ENCODE measurements at places on chromosomes 3 and 15. TPM values are rescaled to one million over a fixed set of nuclear protein-coding genes. Genes with fewer than 3 reads are reported as not detected.

TM4SF18 gene
- 2.1 TPM for total RNA-seq

SLC22A14 gene
- total RNA-seq: 0.11 TPM

C15orf39 gene
- total RNA-seq: 22.3 TPM

DNA sequence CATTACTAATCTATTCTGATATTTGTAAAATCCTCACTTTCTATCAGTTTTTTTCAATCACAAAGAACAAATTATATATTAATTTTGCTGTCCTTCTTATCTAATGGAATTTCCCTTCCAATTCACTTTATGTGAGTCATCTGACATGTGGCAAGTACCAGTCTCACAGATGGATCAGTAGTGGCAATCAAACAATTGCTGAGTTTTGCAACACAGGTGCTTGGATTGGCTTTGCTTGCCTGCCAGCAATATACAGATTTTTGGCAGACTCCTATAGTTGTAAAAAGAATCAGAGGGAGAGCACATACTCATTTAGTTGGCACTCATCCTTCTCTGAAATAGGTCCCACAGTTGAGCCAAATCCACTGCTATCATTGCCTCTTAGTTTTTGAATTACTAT, 83.7 kb downstream of the BCHE start:
- H3K27me3 ChIP-seq: no peaks in the 10 kb centered on the region
- no peaks in the 10 kb centered on the region for H3K36me3 ChIP-seq
- no peak overlapping the region for H3K4me3 ChIP-seq

DNA sequence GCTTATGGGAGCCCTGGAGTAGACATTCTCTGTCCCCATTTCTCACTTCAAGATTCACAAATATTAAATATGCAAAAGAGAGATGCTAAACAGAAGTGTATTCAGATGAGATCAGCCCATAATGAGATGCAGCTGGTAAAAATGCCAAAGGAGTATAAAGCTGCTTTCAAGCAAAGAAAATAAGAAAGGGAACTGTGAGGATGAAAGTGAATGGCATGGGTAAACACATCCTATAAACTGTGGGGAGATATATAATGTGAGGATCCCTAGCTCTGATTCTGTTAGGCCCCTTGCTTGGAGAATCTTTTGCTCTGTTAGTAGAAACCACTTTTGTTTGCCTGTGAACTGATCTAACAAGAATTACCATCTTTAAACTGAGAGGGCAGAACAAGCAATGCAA, 396.6 kb downstream of the SOX2 start:
- no peaks in the 10 kb centered on the region for H3K27me3 ChIP-seq
- H3K27ac ChIP-seq: no peak overlapping the region
- H3K36me3 ChIP-seq: no peaks in the 10 kb centered on the region
- no peak overlapping the region for H3K4me3 ChIP-seq
- DNase-seq: no peak

DNA sequence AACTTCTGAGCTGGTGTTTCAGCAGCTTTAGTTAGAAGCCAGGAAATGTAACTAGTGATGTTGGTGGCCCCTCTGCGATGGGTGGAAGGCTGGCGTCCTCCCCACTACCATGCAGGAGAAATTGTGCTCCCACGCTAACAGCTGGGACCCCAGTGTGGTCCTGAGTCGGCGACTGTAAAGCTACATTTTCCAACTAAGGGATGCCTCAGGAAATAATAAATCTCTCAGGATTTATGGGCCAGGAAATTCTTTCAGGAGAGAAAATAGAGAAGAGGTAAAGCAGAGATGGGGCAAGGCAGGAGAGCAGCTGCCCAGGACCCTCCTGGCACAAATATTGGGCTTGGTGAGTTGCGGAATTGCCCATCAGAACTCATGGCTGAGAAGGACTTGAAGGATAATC, 186.9 kb downstream of the OPA1 start:
- no peak overlapping the region for H3K27ac ChIP-seq
- H3K36me3 ChIP-seq: no peaks in the 10 kb centered on the region
- DNase-seq: no peak
- H3K27me3 ChIP-seq: no peaks in the 10 kb centered on the region
- no peak overlapping the region for H3K4me3 ChIP-seq

RGMA gene
- 12.4 TPM for total RNA-seq

DNA sequence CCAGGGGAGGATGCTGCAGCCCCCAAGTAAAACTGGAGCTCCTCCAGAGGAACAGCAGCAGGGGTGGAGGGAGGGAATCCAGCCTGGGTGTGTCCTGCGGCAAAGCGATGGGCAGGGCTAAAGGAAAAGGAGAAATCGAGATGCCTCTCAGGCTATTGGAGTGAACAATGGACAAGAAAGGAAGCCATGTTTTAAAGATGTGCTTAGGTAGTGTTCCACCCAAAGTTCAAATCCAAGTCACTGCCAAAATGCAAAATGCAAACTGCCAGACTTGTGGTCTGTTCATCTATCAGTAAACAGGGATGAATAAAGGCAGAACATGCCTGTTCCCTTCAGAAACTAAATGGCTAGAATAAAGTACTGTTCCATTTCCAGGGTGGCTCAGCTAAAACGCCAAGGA, 197.5 kb upstream of the NSMCE3 start:
- no peaks in the 10 kb centered on the region for H3K36me3 ChIP-seq
- H3K4me1 ChIP-seq: no peaks in the 10 kb centered on the region
- DNase-seq: no peak

DNA sequence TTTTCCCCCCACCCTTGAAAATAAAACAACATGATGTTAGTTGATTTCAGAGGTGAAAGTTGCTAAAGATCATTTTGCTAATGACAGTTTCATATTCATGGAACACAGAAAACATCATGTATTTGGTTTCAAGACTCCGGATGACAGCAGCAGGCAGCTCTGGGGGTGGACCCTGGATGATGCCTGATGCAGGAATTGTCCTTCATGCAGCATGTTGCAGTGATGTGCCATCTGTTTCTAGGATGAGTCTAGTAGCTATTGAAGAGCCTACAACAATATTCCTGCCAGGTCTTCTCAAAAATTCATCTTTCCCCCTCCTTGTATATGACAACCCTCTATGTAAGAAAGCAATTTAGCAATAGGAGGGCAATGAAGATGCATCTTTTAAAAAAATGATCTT, 108.3 kb downstream of the SV2B start:
- no peak overlapping the region for H3K27ac ChIP-seq
- no peaks in the 10 kb centered on the region for H3K36me3 ChIP-seq
- no peaks in the 10 kb centered on the region for H3K27me3 ChIP-seq
- no peaks in the 10 kb centered on the region for H3K4me1 ChIP-seq
- no peak overlapping the region for H3K4me3 ChIP-seq
- DNase-seq: no peak

GRCh38 chr15:81069356-81069755, 64.7 kb upstream of the CFAP161 start:
- no peaks in the 10 kb centered on the region for H3K27me3 ChIP-seq
- no peak overlapping the region for H3K27ac ChIP-seq
- H3K36me3 ChIP-seq: no peaks in the 10 kb centered on the region

KATNBL1 gene
- total RNA-seq: 43.0 TPM

HDAC11 gene
- 36.1 TPM for total RNA-seq

GRCh38 chr3:183870563-183870962, 14.1 kb downstream of the PARL start:
- no peaks in the 10 kb centered on the region for H3K4me1 ChIP-seq
- no peaks in the 10 kb centered on the region for H3K27me3 ChIP-seq
- no peak for DNase-seq
- H3K27ac ChIP-seq: no peak overlapping the region
- no peak overlapping the region for H3K4me3 ChIP-seq

DNA sequence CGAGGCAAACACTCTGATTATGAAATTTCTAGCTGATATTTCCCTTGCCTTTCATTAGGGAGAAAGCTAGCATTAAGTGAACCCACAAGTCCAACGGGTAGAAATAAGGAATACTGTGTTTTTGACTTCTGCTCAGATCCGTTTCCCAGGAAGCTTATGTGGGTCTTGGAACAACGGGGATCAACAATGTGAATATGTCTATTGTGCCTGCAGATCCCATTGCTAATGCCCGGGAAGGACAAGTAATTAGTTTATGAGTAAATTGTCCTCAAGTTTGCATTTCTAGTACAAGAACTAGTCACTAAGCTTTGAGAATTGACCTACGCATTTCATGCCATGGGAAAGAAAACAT, 236.4 kb downstream of the UACA start:
- H3K4me1 ChIP-seq: peaks cover 18% of the 10 kb centered on the region
- H3K27ac ChIP-seq: no peak overlapping the region
- H3K27me3 ChIP-seq: no peaks in the 10 kb centered on the region
- H3K36me3 ChIP-seq: no peaks in the 10 kb centered on the region
- DNase-seq: peak; percentile 7

C3orf20 gene
- not detected for total RNA-seq

DNA sequence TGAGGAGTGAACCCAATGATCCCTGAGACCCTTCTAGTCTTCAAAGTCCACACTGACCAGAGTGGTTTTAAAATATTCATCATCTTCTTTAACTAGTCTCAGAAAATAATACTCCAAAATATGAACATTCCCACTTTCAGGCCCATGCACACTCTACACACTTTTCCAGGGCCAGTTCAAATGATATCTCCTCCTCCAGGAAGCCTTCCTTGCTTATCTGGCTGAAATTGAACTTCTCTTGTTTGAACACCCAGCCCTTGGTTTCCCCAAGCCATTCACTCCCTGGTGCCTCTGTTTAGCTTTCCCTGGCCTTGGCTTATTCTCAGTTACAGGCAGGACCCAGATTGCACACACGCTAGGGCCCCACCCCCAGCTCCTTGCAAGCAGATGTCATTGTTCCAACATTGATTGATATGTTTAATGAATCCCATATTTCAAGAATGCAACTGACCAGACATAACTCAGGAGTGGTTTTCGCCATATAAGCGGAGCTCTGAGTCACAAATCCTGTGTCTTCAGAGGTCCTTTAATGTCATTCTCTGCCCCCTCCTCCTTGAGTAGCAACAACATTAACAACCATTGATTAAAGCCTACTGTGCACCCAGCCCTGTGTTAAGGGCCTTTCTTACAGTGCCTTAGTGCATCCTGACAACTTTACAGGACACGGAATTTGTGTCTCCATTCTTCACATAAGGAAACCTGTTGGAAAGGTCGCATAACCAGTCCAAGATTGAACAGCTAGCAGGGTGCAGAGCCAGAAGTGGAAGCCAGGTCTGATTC, 2.1 kb downstream of the ITGA11 start:
- H3K27me3 ChIP-seq: peaks cover 23% of the 10 kb centered on the region
- no peak overlapping the region for H3K4me3 ChIP-seq
- no peaks in the 10 kb centered on the region for H3K36me3 ChIP-seq
- H3K27ac ChIP-seq: no peak overlapping the region

GRCh38 chr3:170494766-170495165, 76.1 kb downstream of the CLDN11 start:
- H3K4me1 ChIP-seq: no peaks in the 10 kb centered on the region
- no peaks in the 10 kb centered on the region for H3K27me3 ChIP-seq
- no peak overlapping the region for H3K4me3 ChIP-seq
- DNase-seq: no peak
